ENCODE measurements at places on chromosomes 2 and 18.
A peak's percentile ranks its signal among the peaks of the same experiment; 100 is the strongest.

- DNase-seq: peak; percentile 15
Measured at GRCh38 chr18:33761363-33761762, 183.3 kb downstream of the ASXL3 start.

DNA sequence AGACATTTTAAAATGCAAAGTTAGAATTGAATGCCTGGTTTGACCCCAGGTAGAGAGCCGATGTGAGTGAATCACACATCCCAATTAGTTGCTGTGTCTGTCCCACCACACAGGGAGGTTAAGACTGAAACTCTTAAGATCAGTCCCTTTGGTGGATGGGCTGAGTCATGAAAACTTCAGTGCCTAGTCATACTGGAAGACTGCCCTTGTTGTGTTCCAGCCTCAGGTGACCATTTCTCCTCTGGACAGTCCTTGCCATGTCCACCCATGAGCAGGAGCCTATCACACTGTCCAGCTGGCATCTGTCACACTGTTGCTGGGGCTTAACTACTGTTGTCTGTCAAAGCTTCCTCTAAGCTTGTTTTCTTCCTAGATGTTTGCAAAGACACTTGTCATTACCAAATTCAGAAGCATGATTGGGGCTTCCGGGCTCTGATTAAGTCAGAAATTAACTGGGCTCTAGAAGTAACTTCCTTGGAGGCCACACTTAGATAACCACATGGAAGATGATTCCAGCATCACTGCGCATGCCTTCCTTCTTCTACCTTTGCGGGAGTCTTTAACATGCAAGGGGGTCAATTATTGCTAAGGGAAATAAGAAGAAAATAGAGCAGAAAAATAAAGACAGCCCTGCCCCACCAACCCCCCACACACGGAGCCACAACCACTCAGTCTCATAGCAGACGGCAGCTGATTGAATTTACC, 21.3 kb downstream of the CYRIA start:
- no peak for DNase-seq

GRCh38 chr2:54394392-54394791, 61.7 kb upstream of the SPTBN1 start:
- DNase-seq: no peak

GRCh38 chr2:178804791-178805190, 2.4 kb downstream of the TTN start:
- no peak for DNase-seq

GRCh38 chr2:226971770-226972169, 135.9 kb downstream of the RHBDD1 start:
- DNase-seq: no peak

DNA sequence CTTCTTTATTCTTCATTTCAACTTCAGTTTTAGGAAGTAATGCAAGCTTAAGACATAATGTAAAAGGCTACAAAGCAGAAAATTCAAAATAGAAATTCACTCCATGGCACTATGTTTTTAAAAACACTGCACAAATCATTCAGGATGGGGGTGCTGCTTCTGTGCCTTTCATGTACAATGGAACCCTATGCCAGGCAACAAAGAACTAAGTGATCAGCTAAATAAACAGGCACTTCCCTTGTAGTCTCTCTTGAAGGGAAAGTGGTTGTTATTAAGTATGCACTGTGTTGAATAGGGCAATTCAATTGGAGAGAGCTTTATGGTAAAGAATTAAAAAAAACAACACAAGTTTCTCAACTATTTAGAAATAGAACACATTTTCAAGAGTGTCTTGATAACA, 10.9 kb upstream of the ERBB4 start:
- no peak for DNase-seq

DNA sequence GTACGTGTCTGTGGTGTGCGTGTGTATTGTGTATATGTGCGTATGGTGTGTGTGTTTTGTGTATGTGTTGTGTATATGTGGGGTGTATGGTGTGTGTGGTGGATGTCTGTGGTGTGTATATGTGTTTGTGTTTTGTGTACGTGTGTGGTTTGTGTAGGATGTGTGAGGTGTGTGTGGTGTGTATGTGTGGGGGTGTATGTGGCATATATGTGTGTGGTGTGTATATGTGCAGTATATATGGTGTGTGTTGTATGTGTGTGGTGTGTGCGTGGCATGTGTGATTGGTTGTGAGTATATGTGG, 101.3 kb downstream of the CLIP4 start:
- DNase-seq: no peak

DNA sequence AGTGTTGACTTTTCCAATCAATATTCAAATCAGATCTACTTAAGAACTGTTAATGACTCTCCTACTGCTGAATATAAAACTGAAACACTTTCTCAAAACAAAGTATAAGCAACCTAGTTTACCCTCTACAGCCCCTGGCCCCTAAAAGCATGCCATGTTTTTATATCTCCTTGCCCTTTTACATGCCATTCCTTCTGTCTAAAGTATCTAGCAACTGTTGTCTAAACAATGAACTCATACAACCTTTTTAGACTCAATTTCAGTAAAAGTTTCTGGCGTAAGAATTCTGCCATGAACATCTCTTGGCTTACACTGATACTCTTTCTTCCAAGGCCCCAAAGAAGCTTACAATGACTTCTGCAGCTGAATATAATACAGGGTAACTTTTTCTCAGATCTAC, 47.8 kb upstream of the GPR75 start:
- DNase-seq: no peak

GRCh38 chr2:42338567-42339190, 22.3 kb downstream of the COX7A2L start:
- no peak for DNase-seq

Data from WERI-Rb-1 (cell line).